Stimulated activated CD4-positive, alpha-beta T cell treated with anti-CD3 and anti-CD28 coated beads, Interleukin-4, amount 100 ng/mL, for 24 hours (primary cell): ENCODE measurements at places on chromosomes 6 and 20.

GRCh38 chr20:33202451-33202850, 14.7 kb upstream of the BPIFA3 start:
- no peak for DNase-seq

- no peak for DNase-seq
These were observed 8.4 kb downstream of the LRP11 start for GRCh38 chr6:149855741-149856140.

DNA sequence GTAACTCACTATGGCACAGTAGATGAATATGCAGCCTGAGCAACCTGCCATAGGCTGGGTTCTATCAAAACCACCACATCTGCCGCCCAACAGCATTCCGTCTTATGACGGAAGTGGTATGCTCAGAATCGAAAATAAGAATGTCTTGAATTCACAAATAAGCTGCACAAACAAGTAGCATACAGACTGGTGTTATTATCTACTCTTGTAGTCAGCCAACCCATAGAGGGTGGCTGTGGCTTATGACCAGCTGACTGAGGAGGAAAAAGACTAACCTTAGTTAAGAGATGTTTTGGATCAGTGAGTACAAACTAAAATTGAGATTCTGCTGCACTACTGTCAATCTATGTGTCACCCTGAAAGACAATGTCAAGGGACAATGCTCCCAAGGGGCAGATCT, 1255.1 kb upstream of the EYS start:
- DNase-seq = no peak

DNA sequence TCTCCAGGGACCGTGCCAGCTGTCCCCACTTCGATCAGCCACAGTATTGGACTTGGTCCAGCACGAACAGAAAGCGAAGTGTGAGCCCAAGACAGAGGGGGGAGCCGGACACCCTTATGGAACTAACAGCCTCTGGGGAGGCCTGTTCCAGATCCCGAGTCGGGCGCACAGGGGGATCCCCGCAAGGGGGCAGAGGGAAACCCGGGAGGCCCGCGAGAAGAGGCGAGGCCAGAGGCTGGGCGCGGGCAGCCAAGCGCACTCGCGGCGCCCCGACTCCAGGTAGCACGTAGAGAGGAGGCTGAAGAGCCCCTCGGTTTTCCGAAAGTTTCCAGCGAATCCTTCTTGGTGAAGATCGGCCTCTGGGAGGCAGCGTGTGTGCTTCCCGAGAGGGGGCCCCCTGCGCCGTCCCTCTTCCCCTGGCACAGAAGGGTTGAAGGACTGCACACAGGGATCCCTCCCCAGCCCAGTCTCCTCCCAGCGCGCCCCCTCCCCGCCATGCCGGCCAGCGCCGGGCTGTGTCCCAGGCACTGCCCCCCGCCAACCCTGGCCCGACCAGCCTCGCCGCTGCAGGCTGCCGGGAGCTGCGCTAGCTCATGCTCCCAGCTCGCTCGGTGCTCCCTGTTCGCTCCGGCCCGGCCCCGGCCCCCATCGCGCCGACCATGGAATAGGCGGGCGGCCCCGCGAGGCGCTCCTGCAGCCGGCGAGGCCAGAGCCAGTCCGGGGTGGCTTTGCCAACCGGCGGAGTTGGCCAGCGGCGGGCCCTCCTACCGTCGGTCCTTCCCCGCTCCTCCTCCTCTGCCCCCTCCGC, 577 bp upstream of the SLC24A3 start:
- no peak for DNase-seq

GRCh38 chr6:31579546-31580437, 2.4 kb downstream of the LTB start:
- DNase-seq = no peak
